COR-L47 (cell line): ENCODE measurements at places on chromosomes 11 and 22.

DNA sequence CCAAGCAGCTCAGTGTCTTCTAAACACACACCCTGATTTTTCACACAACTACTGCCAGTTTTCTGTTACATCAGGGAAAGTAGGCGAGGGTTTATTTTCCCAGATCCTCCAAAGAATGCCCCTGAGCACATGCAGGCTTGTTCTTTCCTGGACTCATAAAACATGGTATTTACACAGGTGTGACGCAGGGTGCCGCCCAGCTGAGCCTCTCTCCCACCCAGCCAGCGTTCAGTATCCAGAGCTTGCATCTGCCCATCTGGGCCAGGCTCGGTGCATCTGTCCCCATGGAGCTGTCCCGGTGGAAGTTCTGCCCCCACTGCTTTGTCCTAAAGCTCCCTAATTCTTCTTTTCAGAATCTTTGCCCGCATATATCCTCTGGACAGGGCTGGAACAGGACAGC is 44.8 kb upstream of the ISX start:
- peak; percentile 33 for DNase-seq

DNA sequence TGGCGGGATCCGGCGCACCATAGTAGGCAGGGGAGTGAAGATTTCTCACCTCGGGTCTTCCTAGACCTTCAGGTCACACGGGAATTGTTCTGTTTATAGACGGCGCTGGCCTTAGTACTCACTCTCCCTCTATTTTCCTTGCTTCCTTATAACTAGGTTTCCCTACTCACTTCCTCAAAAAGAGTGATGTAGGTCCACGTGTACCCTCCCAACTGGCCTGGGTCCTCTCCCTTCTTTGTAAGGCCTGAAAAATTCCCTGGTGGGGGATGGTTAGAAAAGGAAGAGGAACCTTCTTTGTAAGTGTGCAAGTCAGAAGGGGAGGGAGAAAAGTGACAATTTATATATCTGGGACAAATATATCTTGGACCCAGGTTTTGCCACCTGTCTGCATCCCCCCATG is 2.9 kb upstream of the TMEM9B start:
- DNase-seq: no peak

DNA sequence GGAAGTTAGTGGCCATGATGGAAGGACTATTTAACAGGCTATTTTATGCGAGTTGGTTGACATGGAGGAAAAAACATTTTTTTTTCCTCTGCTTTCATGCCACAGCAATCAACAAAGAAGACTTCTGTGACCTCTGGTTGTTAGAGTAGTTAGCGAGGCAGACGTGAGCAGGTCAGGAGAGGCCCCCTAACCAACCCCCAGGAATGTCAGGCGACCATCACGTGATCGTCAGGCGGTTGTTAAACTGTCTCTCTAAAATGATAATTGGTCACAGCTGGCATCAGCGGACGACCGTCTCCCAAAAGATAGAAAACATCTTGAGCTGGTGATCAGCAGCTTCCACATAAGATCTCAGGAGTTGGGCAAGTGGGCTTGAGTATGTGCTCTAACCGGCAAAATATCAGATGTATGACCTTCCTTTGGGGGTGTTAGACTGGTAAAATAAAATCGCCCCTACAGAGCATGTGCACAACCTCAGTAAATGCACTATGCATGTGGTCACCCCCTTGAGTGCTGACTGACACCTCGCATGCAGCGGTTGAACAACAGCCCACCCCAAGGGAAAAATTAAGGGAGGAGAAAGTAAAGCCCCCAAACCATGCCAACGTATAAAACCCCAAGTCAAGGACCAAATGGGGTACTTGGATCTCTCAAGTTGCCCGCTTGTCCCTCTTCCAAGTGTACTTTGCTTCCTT is 20.9 kb upstream of the NARS2 start:
- no peak for DNase-seq

GRCh38 chr11:65958291-65958690 is 3.2 kb upstream of the SART1 start:
- no peak for DNase-seq

DNA sequence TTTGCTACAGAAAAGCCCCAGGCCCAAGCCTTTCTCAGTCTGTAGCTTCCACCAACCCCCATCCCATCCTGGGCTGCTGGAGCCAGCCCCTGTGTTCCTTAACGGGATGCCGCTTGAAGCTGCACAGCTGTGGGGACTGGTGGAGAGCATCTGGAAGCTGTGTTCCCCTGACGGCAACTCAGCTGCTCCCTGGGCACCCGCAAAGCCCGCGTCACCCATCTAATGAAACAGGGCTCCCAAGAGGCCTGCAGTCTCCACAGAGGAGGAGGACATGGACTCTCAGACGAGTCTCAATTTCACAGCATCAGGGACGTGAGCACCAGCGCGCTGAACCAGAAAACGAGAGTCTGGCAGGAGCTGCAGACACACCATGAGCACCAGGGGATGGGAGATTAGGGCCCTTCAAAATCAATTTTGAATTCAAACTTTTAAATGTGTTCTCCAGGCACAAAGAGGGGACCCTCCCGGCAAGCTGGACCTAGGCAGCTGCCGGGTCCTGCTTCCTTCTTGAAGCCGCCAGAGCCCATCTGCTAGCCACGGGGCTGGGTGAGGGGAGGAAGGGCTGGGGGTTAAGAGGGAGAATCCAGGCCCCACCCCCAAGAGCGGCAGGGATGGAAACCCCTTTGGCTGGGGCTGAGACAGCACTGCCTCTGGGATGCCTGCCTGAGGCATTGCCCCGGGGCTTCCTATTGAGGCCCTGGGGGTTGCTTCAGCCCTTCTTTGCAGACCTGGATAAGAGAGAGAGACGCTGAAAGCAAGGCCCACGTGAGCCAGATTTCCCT is 21.0 kb downstream of the LMO1 start:
- DNase-seq: no peak

- no peak for DNase-seq
Measured at GRCh38 chr22:36724836-36725235, 21.3 kb upstream of the CACNG2 start.
